Stimulated activated CD4-positive, alpha-beta T cell treated with anti-CD3 and anti-CD28 coated beads, Interleukin-12 subunit alpha, Interleukin-12 subunit beta, amount 100 ng/mL, for 48 hours (primary cell): ENCODE measurements at places on chromosomes 2 and 18.

DNA sequence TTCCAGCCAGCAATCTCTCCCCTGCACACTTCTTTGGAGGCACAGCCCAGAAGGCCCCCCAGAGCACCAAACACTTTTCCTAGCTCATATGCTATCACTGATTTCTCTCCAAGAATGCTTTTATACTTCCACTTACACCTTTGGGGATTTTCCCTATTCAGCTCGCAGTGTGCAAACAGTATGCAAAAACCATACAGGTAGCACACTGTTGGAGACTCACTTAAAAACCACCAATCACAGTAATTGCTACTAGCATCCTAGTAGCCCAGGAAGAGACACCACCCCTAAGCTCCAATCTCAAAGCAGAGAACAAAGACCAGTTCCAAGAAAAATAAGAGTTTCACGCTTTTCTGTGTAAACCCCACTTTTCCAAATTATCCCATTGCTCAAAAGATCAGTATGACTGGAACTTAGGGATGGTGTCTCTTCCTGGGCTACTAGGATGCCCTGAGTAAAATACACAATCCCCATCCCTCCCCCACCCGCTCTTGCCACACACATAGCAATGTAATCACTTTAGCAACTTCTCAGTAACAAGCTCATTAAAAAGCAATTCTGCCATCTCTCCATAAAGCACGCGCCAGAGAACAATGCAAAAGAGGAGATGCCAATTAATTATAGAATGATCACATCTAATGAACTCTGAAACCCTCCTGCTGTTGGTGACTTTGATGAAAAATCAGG is 43.0 kb downstream of the KLF7 start:
- DNase-seq: no peak

GRCh38 chr2:232504438-232504837 is 15.8 kb upstream of the PRSS56 start:
- no peak for DNase-seq

- DNase-seq: no peak
Measured at GRCh38 chr18:25495606-25496005, 143.6 kb upstream of the ZNF521 start.

GRCh38 chr2:216992056-216992675 is 132.3 kb upstream of the TNP1 start:
- DNase-seq: no peak
